Central memory CD4-positive, alpha-beta T cell (primary cell): ENCODE measurements at places on chromosomes 13 and 19.

DNA sequence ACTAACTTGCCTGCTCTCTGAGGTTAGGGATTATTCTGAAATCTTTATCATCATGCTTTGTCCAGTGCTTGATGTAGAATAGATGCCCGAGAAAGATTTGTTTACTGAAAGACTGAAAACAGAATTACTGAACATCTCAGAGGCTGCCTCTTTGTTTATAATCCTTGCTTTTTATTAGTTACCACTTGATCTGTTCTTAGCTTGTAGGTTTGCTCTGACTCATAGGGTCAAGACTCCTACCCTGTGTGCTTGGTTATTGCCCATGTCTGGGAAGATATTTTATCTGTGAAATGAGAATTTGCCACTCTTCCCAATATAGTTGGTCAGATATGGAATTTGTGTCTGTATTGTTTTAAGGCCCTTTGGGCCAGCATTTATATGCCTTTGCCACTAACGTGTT is 675.3 kb downstream of the DIAPH3 start:
- no peak for DNase-seq

- DNase-seq: peak; percentile 99
Measured at GRCh38 chr19:7943444-7944176, at the start of gene TIMM44. TSS of gene TIMM44 (minus strand) at chr19:7943666. CDS start at chr19:7943651, 15 bp downstream.

- no peak for DNase-seq
Measured at GRCh38 chr13:86933676-86934075, 737.5 kb upstream of the SLITRK5 start.

DNA sequence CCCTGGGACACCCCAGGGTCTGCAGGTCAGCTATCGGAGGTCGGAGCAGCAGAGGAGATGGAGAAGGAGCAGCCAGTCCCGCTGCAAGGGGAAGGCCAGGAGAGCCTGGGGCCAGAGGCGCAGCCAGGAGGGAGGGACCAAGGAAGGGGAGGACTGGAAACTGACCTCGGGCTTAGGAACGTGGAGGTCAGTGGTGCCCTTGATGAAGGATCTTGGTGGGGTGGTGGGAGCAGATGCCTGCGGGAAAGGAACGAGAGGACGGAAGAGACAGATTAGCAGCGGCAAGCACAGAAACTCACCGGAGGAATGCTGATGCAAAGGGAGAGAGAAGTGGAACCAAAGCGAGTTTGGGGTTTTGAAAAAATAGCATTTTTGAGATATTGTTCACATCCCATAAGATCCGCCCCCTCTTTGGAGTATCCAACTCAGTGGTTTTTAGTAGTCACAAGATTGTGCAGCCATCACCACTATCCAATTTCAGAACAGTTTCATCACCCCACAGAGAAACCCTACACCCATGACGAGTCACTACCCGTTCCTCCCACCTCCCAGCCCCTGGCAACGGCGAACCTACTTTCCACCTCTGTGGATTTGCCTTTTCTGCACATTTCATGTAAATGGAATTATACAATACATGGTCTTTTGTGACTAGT is 22.1 kb downstream of the PLEKHF1 start:
- no peak for DNase-seq

DNA sequence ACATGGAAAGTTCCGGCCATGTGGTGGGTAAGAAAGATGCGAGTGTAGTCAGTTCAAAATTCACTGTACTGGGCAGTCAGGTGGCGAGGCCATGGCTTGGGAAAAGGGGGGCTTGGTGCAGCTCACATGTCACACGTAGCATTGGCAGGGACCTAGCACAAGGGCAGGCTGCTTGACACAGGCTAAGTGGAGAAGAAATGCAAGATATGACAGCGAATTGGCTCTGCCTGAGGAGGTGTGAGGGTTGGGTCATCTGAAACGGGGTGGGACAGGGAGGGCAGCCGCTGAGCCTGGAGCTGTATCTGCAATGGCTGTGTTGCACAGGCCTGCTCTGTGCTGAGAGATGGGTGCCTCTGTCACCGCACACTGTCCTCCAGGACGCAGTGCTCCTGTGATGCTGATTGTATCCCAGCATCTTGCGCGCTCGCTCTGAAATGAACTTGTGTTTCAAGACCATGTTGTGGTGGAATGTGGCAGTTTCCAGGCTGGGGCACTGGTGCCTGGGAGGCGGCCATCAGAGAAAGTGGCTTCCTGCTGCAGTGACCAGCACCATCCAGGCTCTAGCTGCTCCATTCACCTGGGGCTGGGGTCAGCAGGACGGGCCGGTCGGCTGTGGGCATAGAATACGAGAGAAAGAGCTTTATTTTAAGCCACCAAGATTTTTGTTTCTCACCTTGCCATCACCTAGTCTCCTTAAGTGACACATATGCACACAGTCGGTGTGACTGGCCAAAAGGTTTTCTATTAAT is 70.3 kb downstream of the TEX29 start:
- no peak for DNase-seq

DNA sequence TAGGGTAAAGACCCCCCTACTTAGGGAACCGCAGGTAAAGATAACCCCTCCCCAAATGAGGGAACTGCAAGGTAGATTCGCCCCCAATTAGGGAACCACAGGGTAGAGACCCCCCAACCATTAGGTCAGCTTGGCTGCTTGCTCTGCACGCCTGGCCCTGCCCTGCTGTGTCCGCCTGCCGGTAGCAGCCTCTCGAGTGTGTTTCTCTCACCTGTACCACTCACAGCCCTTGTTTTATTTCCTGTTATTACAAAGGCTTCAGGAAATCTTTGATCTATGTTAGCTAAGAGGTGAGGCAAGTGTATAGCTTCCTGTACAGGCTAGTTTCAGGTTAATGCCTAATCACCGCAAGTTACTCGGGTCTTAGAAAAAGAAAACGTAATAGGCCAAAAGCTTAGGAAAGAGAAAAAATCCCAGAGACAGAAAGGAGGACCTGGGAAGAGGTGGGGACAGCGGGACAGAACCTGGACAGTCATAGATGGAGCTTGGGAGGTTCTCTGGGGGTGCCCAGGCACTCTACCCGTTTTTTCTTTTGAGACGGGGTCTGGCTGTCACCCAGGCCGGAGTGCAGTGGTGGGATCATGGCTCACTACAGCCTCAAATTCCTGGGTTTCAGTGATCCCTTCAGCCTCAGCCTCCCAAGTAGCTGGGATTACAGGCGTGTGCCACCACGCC is 23.1 kb upstream of the EIF3G start:
- peak; percentile 79 for DNase-seq
